Suprapubic skin (tissue), 4 donors: ENCODE measurements at places on chromosomes 6 and 20. TPM values are rescaled to one million over a fixed set of nuclear protein-coding genes. Genes with fewer than 3 reads are reported as not detected.

ZBP1 gene
- total RNA-seq = 0.80 TPM

MUC21 gene
- total RNA-seq = not detected

- peak; percentile 71 for DNase-seq
These were observed 548 bp downstream of the AGPAT4 start for GRCh38 chr6:161273274-161273751.

SLC22A7 gene
- not detected for total RNA-seq

- DNase-seq = no peak
These were observed 193.9 kb downstream of the SLC24A3 start for GRCh38 chr20:19406381-19406780.

EYA2 gene
- 3.2 TPM for total RNA-seq

DNA sequence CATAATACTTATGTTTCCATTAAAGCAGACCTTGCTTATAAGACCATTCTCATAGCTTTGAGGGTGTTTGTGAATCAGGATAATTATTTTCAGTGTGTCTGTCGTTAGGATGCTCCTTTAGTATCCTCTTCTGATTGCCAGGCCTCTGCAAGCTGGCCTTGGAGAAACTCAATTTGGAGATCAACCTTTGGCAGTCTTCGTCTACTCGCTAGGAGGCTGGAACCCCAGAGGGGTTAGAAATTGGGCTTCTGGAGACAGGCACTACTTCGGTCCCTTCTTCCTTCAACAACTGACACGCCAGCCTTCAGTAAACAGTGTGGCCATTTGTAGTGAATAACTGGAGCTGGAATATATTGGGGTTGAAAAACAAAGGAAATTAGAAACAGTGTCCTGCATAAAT, 100.8 kb upstream of the CITED2 start:
- DNase-seq = no peak

DNA sequence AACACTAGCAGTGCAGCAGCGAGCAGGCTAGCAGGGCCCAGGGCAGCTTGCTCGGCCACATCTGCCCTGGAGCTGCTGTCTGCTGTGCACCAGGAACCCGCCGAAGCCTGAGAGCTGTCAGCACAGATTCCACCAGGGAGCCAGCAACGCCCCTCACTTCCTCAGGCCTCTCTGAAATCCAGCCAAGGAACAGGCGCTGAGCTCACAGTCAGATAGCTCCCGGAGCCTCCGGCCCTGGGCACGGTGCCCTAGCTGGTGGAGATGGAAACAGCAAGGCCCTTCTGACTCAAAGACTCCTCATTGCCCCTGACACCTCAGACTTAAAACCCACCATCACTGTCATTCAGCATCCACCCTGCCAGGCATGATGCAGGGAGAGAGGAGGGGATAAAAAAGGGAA, 839.4 kb downstream of the MAFB start:
- DNase-seq = peak; percentile 88

DNA sequence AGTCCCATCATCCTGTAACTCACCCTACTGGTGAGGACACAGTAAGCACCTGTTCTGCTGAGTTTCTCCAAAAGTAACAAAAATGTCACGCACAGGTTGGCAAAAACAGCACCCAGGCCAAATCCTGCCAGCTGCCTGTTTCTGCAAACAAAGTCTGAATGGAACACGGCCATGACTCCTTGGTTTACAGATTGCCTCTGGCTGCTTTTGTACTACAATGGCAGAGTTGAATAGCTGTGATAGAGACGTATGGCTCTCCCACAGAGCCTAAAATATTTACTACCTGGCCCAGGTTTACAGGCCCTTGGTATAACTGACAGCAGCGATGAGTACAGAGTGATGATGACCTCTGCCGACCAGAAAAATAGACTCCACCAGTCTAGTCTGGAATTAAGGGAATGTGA, 52.6 kb downstream of the CNKSR3 start:
- DNase-seq = no peak

- DNase-seq = no peak
These were observed 2.9 kb upstream of the SLC22A1 start for GRCh38 chr6:160118620-160119229.

DNA sequence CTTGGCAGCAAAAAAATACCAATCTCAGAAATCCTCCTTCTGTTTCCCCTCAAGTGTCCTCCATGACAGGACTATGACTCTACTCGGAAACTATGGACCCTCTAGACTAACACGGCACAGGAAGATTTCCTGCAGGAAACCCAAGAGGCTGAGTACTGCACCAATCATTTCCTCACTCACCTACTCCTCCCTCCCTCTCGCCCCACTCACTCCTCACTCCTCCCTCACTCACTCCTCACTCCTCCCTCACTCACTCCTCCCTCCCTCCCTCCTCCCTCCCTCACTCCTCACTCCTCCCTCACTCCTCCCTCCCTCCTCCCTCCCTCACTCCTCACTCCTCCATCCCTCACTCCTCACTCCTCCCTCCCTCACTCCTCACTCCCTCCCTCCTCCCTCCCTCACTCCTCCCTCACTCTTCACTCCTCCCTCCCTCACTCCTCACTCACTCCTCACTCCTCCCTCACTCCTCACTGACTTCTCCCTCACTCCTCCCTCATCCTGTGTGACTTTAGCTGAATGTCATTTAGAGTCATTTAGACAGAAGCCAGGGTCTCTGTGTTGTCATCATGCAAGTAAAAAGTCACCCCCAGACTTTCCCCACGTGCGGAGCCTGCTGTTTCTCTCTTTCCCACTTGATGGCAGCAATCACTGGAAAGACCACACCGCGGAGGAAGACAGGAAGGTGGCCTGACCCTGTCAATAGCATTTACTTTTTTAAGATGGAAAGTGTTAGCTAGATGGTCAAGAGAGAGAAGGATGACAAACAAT, 226.8 kb upstream of the PDE10A start:
- no peak for DNase-seq

- no peak for DNase-seq
These were observed 117.6 kb downstream of the HIVEP2 start for GRCh38 chr6:142827369-142827768.

- no peak for DNase-seq
These were observed 36.9 kb downstream of the TGM3 start for GRCh38 chr20:2332711-2333110.

NKX2-2 gene
- not detected for total RNA-seq

DNA sequence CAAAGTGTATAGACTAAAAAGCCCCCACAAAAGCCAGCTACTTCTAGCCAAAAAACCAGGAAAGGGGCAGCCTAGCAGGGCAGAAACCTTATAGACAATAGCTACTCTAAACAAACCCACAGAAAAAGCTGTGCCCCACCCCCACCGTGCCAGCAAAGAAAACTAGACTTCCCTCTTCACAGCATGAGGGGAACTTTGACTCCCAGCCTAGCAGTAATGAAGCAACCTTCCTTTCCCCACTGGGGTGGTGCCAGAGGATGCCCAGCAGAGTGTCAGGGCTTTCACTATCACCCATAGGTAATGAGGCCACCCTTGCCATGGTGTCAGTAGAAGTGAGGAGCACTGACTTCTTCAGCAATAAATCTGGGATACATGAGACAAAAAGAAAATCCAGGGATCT, 99.0 kb upstream of the LGSN start:
- no peak for DNase-seq

- no peak for DNase-seq
These were observed 60.8 kb downstream of the PRDM1 start for GRCh38 chr6:106146852-106147351.

- DNase-seq = no peak
These were observed 207.7 kb upstream of the SNX9 start for GRCh38 chr6:157615420-157615769.

DNA sequence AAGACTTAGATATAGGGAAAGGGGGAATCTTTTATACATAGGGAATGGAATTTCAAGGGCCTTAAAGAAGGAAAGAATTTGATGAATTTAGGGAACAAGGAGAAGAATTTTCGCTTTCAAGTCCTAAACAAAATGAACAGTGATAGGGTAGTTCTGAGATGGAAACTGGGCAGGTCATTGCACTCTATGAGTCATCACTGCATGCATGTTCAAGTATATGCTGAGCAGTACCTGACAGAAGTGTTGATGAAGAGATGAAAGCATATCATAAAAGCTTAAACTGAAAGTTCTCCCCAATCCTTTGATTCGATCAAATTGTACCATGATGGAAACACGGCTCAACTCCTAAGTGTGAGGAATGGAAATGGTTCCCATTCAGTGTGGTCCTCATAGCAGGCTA, 271.0 kb downstream of the TSHZ2 start:
- no peak for DNase-seq

DNA sequence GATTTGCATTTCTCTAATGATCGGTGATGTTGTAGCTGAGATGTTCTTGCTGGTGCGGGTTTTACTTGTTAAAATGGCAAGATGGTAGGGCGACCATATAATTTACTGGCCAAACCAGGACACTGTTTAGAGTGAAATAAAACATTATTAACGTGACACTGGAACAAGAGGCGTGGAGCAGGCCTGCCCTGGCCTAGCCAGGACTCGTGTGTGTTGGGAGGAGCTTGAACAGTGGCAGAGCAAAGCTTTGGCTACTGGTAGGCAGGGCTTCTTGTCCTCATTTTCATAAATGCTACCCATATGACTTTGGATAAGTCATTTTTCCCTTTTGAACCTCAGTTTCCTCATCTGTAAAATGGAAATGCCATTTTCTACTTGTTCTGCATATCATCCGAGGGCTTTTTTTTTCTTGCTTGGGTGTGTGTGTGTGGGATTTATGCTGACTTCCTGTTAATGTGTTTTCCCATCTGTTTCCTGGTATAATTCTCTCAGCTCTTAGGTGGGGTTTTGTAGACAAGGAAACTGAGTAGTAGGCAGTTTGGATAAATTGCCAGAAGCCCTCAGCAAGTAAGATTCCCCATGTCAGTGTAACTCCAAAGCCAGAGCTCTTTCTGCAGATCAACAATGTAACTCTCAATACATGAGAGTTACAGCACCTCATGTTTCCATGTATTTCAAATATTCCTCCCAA, 81.7 kb downstream of the TOX2 start:
- DNase-seq = peak; percentile 14

DNA sequence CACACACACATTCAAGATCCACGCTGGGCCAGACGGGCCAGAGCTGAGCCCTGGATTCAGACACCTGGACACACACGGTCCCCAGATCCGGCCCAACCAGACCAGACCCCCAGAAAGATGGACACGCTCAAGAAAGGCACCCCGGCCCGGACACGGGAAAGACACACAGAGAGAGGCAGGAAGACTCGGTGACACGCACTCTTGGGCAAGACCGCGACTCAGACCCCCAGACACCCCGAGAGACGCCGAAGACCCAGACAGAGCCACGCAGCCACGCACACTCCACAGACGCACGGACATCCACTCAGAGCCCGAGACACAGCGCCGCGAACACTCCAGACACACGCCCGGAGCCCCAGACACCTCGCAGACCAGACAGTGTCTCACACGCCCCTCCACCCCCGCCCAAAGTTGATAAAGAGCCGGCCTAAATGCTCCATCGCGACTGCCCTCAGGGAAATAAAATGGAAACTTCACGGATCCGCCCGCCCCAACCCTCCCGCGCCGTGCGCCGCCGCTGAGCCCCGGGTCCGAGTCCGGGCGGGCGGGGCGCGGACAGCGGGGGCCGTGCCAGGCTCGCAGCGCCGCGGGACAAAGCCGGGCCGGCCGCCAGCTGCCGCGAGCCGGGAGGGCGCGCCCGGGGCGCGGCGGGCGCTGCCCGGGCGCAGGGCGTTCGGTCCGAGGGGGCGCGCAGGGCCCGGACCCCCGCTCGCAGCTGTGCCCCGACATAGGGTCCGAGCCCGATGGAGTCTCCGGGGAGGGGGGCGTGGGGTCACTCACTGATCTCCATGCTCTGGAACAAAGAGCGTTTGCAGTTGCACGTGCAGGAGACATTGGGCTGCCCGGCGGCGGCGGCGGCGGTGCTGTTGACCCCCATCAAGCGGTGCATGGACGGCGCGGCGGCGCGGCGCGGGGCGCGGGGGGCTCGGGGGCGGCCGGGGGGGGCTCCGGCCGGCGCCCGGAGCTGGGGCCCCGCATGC, 831 bp downstream of the PMEPA1 start:
- no peak for DNase-seq

DNA sequence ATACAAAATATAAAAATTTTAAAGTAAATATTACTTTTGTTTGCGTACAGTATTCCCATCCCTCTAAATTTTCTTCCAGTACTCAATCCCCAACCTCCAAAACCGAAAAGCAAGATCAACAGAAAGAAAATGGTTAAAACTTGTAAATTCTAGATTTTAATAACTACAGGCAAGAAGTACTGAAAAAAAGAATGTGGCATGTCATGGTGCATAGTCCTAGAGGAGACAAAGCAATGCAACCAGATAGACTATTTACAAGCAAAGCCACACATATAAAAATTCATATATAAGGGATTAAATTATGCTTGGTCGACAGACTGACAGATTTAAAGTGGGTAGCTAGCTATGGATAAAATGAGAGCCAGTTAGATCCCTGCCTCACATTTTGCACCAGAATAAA, 56.5 kb upstream of the HFE start:
- no peak for DNase-seq

GRCh38 chr6:35368038-35368887, 25.9 kb downstream of the PPARD start:
- no peak for DNase-seq
